ENCODE measurements at places on chromosomes 13 and 19.

DNA sequence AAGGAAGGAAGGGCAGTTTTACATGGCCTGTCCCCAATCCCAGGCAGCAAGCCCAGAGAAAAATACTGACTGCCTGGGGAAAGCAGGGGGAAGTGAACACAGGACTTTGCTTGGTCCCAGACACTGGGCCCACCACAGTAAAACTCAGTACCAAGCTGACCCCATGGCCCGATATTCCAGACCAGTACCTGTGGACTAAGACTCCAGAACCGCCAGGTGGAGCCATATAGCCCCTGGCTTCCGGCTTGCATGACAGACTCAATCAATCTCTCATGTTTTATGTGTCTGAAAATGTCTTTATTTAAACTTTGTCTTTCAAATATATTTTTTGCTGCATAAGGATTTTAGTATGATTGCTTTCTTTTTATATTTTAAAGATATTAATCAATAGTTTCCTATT, 767.9 kb upstream of the SLITRK6 start:
- DNase-seq = no peak

DNA sequence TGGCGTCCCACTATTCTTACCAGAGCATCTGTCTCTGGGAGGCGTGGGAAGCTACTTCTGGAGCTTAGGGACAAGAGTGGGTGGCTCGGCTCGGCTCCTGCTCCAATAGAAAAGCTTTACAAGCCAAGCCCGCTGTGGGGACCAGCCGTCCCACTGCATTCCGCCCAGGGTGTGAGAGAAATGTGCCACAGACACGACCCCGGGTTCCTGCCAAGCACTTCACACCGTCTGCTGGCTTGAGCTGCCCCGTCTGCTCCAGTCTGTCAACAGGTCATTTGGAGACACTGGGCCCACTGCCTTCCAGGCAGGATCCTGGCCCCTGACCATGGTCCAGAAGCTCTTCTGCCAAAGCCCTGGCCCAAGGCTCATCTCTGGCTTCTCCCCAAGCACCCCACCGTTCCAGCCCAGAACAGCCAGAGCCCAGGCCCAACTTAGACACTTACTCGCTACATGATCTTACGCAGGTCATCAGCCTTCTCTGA, 6.5 kb upstream of the FKRP start:
- DNase-seq = no peak

GRCh38 chr19:39098365-39099269, 14.4 kb downstream of the ACP7 start:
- DNase-seq = no peak

GRCh38 chr13:31131470-31131961, 30.2 kb downstream of the HSPH1 start:
- DNase-seq = no peak

GRCh38 chr13:93268327-93269028, 41.9 kb downstream of the GPC6 start:
- no peak for DNase-seq

- no peak for DNase-seq
These were observed 106.1 kb downstream of the RGCC start for GRCh38 chr13:41563341-41563983.

GRCh38 chr13:90800082-90800746, 547.3 kb upstream of the MIR17HG start:
- no peak for DNase-seq

- no peak for DNase-seq
These were observed 31.7 kb upstream of the FXYD3 start for GRCh38 chr19:35083691-35084508.

DNA sequence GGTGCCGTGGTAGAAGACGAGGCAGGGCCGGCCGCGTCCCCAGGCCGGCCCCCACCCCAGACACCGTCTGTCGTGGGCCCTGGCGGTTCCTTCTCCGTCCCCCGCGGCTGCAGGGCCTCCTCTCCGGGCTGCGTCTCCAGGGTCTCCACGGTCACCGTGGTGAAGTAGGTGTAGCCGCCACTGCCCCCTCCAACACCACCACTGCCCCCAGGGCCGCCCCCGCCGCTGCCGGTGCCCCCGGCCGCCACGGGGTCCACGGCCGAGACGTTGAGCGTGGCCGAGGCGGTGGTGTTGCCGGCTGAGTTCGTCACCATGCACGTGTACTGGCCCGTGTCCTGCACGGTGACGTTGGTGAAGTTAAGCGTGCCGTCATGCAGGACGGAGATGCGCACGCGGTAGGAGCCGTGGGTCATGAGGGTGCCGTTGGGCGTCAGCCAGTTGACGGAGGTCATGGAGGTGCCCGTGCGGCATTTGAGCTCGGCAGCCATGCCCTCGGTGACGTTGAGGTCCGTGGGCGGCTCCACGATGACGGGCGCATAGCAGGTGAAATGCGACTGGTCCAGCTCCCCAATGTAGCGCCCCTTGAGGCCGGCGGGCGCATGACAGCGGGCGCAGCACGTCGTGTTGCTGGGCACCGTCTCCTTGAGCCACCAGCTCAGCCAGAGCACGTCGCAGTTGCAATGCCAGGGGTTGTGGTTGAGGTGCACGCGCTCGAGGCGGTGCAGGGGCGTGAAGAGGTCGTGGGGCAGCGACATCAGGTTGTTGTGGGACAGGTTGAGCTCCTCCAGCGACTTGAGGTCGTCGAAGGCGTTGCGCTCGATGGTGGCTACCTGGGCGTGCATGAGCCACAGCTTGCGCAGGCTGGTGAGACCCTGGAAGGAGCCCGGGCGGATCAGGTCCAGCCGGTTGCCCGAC, 4.6 kb upstream of the ASPDH start:
- DNase-seq = no peak

DNA sequence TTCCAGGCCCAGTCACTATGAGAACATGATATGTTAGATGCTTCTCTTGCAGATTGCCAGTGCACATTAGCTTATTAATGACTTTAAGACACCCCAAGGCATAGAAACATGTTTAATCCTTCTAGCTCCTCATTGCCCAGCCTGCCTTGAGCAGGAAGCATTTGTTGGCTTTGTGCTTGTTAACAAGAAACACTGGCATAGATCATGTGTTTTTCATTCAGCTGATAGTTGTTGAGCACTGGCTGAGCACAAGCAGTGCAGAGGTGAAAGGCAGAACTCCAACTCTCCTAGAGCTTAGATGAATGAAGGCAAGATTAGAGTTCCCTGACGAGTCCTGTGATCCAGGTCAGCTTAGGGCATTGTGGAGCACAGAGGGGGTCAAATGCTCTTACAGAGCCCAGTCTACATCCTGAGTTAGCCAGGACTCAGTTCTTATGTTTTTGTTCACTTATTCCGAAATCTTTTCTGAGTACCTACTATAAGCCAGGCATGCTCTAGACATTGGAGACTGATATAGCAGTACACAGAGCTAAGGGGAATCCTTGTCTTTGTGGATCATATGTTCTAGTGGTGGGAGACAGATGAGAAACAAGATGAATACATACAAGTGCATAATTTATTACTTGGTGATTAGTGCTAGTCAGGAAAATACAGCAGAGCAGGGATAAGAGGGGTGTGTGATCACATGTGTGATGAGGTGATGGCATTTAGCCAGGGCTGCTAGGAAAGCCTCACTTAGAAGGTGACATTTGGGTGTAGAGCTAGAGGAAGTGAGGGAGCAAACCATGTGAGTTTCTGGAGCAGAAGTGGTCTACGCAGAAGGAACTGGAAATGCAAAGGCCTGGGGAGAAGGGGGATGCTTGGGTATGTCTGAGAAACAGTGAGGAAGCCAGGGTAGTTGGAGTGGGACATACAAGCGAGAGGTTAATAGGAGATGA, 101.2 kb downstream of the WASF3 start:
- DNase-seq = no peak
